ENCODE measurements at places on chromosomes 16 and 17. TPM values are rescaled to one million over a fixed set of nuclear protein-coding genes. Genes with fewer than 3 reads are reported as not detected.

PIEZO1 gene
- 82.0 TPM for total RNA-seq

SCIMP gene
- total RNA-seq = not detected

CLEC16A gene
- 25.7 TPM for total RNA-seq

GRCh38 chr17:48637323-48638260 lies 11.4 kb upstream of the HOXB9 start:
- DNase-seq = no peak

DNA sequence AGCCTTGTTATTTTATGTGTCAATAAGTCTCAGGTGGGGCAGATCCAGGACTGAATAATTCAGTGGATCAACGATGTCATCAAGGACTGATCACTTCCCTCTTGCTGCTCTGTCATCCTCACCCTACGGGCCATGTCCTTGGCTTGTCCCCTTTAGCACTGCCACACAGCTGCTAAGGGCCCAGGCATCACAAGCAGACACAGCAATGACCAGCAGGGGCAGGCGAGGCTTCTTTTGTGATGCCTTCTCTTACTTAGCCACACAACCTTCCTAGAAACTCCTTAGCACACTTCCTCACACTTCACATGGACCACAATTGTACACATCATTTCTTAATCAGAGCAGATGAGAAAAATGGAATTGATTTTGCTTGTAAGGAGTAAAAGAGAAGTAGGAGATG lies 356.3 kb upstream of the SOX9 start:
- peak; percentile 23 for DNase-seq

- peak; percentile 97 for DNase-seq
These were observed 15.5 kb downstream of the MAP1LC3B start for GRCh38 chr16:87407511-87408112.

DNA sequence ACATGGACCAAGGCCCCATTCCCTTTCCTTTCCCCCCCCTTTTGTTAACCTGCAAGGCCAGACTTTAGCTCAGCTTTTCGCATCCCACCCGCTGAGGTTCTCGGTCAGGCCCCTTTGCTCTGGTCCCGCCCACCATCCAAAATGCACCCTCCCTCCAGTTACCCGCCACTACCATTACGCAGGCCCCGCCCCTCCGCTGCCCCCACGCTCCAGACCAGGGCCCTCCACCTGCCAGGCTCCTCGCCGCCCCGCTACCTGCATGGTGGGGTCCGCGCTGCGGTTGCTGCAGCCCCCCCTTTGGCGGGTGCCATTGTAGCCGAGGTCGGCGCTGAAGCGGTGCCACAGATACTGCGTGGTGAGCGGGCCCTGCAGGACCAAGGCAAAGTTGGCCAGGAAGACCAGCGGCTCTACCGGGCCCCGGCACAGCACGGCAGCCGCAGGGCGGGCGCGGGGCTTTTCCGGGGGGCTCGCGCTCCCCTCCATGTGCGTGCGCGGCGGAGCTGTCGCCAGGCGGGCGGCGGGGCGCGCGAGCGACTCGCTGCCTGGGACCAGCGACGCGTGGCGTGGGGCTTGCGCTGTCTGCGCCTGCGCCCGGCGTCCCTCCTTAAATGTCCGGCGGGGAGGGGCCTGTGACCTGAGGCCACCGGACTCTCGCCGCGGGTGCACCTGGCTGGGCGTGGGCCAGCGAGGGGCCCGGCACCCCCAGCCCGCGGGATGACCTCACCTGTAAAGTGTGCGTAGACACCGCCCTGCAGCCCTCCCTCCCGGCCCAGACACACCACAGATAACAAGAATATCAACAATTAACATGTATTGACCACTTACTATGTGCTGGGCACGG lies at the start of gene SLC46A1:
Gene SLC46A1 (minus strand): TSS at position 581 of the 841 bp plus-strand sequence. CDS start 98 bp downstream, at position 483.
- peak; percentile 42 for DNase-seq

Data from Caki2 (cell line).